T-cell (primary cell): ENCODE measurements at places on chromosomes 12 and 14. TPM values are rescaled to one million over a fixed set of nuclear protein-coding genes. Genes with fewer than 3 reads are reported as not detected.
A peak's percentile ranks its signal among the peaks of the same experiment; 100 is the strongest.

The CCDC197 gene
- total RNA-seq = not detected

The MAP1LC3B2 gene
- 1.4 TPM for total RNA-seq

The OGFOD2 gene
- total RNA-seq = 45.3 TPM

The SMCO2 gene
- total RNA-seq = not detected

The EML1 gene
- total RNA-seq = 0.60 TPM

The PIANP gene
- total RNA-seq = 2.4 TPM

The GPRC5A gene
- 1.8 TPM for total RNA-seq

The GAS2L3 gene
- not detected for total RNA-seq

The SLC10A1 gene
- total RNA-seq = 0.13 TPM

The LPAR5 gene
- 11.7 TPM for total RNA-seq

DNA sequence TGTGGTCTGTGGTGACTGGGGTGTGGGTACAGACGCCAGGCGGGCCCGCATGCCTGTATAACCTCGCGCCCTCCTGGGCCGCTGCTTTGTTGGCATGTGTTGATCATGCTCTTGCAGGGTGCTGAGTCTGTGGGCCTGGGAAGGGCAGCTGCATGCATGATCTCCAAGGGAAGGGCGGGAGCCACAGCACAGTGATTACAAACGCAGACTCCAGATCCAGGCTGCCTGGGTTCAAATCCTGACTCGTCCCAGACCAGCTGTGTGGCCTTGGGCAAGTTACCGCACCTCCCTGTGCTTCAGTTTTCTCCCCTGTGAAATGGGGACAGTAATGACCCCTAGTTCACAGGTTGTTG, 24.0 kb downstream of the ADGRD1 start:
- peaks cover 21% of the 10 kb centered on the region for H3K27me3 ChIP-seq
- no peak overlapping the region for H3K27ac ChIP-seq
- no peak for DNase-seq
- H3K4me3 ChIP-seq = no peak overlapping the region

- no peak for DNase-seq
- no peaks in the 10 kb centered on the region for H3K4me1 ChIP-seq
- H3K27me3 ChIP-seq = no peaks in the 10 kb centered on the region
- H3K27ac ChIP-seq = no peak overlapping the region
Measured at GRCh38 chr14:72555609-72556000, 338.3 kb downstream of the DPF3 start.

GRCh38 chr14:106691601-106692291, 1165.4 kb downstream of the TMEM121 start:
- no peaks in the 10 kb centered on the region for H3K36me3 ChIP-seq
- H3K4me1 ChIP-seq = peaks cover 7% of the 10 kb centered on the region
- no peak overlapping the region for H3K4me3 ChIP-seq
- peak; percentile 42 for DNase-seq

- DNase-seq = no peak
- H3K4me1 ChIP-seq = peaks cover 11% of the 10 kb centered on the region
- H3K4me3 ChIP-seq = no peak overlapping the region
- no peaks in the 10 kb centered on the region for H3K27me3 ChIP-seq
- H3K36me3 ChIP-seq = no peaks in the 10 kb centered on the region
- no peak overlapping the region for H3K27ac ChIP-seq
Measured at GRCh38 chr12:104680491-104680890, 223.7 kb downstream of the CHST11 start.

DNA sequence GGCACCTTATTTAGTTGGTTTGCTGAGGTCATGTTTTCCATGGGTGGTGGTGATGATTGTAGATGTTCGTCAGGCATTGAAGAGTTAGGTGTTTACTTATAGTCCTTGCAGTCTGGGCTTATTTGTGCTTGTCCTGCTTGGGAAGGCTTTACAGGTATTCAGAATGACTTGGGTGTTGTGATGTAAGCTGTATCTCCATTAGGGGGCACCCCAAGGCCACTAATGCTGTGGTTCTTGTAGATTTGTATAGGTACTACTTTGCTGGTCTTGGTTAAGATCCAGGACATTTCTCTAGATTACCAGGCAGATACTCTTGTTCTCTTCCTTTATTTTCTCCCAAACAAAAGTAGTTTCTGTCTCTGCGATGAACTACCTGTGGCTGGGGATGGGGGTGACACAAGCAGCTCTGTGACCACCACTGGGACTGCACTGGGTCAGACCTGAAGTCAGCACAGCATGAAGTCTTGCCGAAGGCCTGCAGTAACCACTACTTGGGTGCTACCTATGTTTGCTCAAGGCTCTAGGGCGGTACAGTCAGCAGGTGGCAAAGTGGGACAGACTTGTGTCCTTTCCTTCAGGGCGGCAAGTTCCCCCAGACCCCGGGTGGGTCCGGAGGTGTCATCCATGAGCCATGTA, 35.8 kb upstream of the FBXO33 start:
- H3K4me1 ChIP-seq = no peaks in the 10 kb centered on the region
- H3K36me3 ChIP-seq = no peaks in the 10 kb centered on the region
- H3K4me3 ChIP-seq = no peak overlapping the region
- no peak overlapping the region for H3K27ac ChIP-seq

DNA sequence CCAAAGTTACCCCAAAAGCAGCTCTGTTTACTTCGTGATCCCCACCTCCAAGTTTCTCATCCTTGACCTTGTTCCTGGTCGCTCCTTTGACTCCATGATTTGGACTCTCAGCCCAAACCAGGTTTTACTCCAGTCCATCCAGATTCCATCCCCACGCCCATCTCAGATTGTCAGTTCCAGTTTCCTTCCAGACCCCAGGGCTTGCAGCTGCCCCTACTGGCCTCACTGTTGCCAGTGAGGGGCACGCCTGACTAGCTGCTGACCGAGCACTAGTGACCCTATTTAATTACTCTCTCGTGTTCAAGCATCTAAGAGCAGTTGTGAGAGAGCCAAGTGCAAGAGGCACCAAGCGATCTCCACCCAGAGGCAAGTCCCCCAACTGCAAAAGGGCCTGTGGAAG, 155.1 kb upstream of the FUT8 start:
- H3K27ac ChIP-seq = no peak overlapping the region
- peaks cover 6% of the 10 kb centered on the region for H3K4me1 ChIP-seq
- DNase-seq = no peak
- H3K27me3 ChIP-seq = no peaks in the 10 kb centered on the region
- H3K4me3 ChIP-seq = no peak overlapping the region

- H3K27me3 ChIP-seq = no peaks in the 10 kb centered on the region
- no peaks in the 10 kb centered on the region for H3K4me1 ChIP-seq
- H3K27ac ChIP-seq = no peak overlapping the region
- H3K4me3 ChIP-seq = no peak overlapping the region
Measured at GRCh38 chr14:58701604-58702003, 63.8 kb downstream of the DACT1 start.

GRCh38 chr12:97148941-97149559, 242.0 kb downstream of the NEDD1 start:
- H3K27ac ChIP-seq = no peak overlapping the region
- H3K27me3 ChIP-seq = peaks cover 3% of the 10 kb centered on the region
- no peaks in the 10 kb centered on the region for H3K4me1 ChIP-seq
- peak; percentile 18 for DNase-seq
- H3K36me3 ChIP-seq = no peaks in the 10 kb centered on the region

DNA sequence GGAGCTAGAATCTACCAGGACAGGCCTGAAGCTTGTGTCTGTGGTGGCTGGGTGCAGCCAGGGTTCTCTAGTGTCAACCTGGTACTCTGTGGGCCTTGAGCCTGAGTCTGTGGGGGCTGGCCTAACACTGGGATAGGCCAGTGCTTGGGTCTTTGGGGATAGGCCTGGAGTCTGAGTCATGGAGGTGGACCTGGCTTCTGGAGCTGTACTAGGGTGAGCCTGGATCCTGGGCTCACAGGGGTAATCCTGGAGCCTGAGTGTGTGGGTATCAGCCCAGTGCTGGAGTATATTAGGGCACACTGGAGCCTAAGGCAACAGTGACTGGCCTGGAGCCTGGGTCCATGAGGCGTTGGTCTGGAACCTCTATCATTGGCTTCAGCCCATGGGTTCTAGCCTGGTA, 182.5 kb upstream of the NPAS3 start:
- no peaks in the 10 kb centered on the region for H3K36me3 ChIP-seq
- no peaks in the 10 kb centered on the region for H3K27me3 ChIP-seq
- no peak overlapping the region for H3K4me3 ChIP-seq
- no peaks in the 10 kb centered on the region for H3K4me1 ChIP-seq

DNA sequence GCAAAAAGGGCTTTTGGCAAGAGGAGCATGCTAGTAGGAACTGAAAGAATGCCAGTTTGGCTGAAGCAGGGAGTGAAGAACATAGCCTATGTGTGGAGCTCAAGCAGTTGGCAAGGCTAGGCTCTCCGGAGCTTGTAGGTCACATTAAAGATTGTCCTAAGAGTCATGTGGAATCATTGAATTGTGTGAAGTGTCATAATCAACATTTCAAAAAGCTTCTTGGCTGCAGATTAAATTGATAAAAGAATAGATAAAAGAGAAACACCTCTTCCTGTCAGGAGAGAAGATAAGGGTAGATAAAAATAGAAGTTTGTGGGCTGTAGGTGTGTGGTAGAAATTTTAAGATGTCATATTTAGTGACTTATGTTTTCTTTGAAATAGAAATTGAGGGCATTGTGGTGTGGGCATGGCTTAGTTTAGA, 36.1 kb downstream of the CPSF6 start:
- no peaks in the 10 kb centered on the region for H3K27me3 ChIP-seq
- no peaks in the 10 kb centered on the region for H3K36me3 ChIP-seq
- DNase-seq = no peak
- H3K4me3 ChIP-seq = no peak overlapping the region

DNA sequence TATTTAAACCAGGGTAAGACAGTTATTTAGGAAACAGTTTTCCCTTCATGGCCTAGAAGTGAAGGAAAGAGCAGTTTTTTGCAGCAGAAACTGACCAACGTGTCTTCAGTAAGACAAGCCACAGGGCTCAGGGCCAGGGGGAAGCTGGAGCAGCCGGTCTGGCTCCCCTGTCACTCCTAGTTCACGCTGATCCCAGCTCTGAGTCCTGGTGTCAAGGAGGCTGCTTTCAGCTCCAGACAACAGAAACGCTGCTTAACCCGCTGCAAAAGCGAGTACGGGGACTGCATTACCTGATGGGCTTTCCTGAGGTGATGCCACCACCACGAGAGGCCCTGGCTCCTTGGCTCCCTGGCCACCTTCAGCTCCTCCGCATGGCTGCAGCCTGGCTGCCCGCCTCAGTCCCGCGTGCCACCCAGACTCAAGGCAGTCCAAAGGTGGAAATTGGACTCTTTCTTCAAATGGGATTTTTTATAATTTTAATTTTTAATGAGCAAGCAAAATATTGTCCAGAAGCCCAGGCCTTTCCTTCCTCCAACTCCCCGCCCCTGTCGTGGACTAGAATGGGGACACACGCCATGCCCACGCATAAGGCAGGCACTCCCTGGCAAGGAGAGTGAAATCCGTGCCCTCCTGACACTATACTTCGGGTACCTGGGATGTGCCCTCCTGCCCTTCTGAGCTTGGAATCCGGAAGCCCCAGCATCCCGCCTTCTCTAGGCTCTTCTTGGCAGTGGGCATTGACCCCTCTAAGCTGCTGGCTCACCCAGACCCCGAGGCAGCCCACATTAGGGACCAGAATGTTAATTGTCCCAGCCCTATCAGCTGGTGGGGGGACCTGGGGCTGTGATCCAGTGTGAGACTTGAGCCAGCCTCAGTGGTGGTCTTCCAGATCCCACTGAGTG, 85.0 kb downstream of the PAPOLA start:
- H3K4me3 ChIP-seq = no peak overlapping the region
- H3K27ac ChIP-seq = no peak overlapping the region
- H3K27me3 ChIP-seq = no peaks in the 10 kb centered on the region
- peaks cover 6% of the 10 kb centered on the region for H3K4me1 ChIP-seq
- no peaks in the 10 kb centered on the region for H3K36me3 ChIP-seq

GRCh38 chr12:68375756-68376695, 43.9 kb upstream of the MDM1 start:
- no peak for DNase-seq
- H3K27me3 ChIP-seq = no peaks in the 10 kb centered on the region
- no peak overlapping the region for H3K4me3 ChIP-seq
- H3K36me3 ChIP-seq = no peaks in the 10 kb centered on the region
- peaks cover 21% of the 10 kb centered on the region for H3K4me1 ChIP-seq

- H3K4me3 ChIP-seq = no peak overlapping the region
- H3K36me3 ChIP-seq = no peaks in the 10 kb centered on the region
- H3K4me1 ChIP-seq = no peaks in the 10 kb centered on the region
- H3K27ac ChIP-seq = no peak overlapping the region
Measured at GRCh38 chr12:68785358-68785757, 22.6 kb upstream of the MDM2 start.

- H3K36me3 ChIP-seq = no peaks in the 10 kb centered on the region
- H3K4me1 ChIP-seq = no peaks in the 10 kb centered on the region
- no peaks in the 10 kb centered on the region for H3K27me3 ChIP-seq
- no peak for DNase-seq
Measured at GRCh38 chr14:77980475-77981321, 180.8 kb downstream of the ADCK1 start.

DNA sequence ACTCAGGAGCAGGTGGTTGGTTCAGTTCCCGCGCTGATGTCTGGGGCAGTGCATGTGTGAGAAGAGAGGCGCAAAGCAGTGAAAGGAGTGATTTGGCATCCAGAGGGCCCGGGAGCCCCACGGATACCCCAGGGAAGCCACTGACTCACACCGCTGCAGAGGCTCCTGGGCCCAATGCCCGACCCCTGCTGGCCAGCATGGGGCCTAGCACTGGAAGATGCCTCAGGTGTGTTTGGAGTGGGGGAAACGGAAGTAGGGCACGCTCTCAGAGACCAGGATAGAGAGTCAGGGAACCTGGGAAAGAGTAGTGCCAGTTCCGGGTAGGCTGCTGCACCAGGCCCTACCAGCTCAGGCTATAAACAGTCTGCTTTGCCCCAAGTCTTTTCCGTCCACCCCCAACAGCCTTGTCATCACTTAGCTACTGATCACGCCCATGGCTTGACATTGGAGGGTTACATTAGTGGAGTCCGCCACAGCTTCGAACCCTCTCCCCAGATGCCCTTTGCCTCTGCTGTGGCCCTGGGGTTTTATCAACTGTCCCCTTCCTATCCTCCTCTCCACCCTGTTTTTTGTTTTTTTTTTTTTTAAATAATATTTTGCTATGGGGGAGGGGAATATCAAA, 9.5 kb upstream of the CSAD start:
- no peak overlapping the region for H3K4me3 ChIP-seq
- DNase-seq = peak; percentile 35
- peak overlapping the region; percentile 21 for H3K27ac ChIP-seq
- H3K4me1 ChIP-seq = peaks cover 21% of the 10 kb centered on the region
- H3K36me3 ChIP-seq = peaks cover 36% of the 10 kb centered on the region

DNA sequence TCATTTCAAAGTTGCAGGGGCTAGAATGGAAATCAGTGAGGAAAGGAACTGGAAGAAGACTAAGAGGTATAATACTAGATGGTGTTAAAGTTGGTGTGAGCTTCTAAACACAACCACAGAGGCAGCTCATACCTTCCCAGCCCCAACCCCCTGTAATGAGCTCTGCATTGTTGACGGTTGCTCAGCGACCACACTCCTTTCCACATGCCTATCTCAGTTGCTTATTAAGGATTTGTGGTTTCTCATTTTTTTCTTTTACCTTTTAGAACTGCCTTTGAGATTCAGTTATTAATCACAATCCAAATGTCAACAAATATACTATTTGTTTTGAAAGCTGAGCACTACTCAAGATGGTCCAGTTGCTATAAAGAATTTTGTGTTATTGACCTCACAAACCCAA, 62.1 kb upstream of the KIF21A start:
- H3K27me3 ChIP-seq = no peaks in the 10 kb centered on the region
- no peak overlapping the region for H3K27ac ChIP-seq
- H3K4me3 ChIP-seq = no peak overlapping the region
- no peaks in the 10 kb centered on the region for H3K36me3 ChIP-seq
- H3K4me1 ChIP-seq = no peaks in the 10 kb centered on the region
